Right ventricle myocardium superior (tissue), 1 donor: ENCODE measurements at places on chromosomes 13 and 19.

- no peak for DNase-seq
Measured at GRCh38 chr19:44785271-44785670, 7.6 kb downstream of the CBLC start.

DNA sequence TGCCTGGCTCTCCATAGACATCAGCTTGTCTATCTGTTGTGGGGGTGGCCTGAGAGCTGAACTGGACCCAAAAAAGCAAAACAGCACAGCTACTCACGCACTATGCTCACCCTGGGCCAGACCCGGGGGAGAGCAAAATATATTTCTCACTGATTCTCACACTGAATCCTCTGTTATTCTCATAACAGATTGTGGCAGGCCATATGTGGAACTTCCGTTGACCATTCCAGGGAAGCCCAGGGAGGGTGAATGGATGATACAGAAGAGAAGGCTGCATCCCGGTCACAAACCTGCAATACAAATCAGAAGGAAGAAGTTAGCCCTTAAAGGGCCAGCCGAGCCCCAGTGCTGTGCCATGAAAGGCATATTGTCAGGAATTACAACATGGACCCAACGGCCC is 362.5 kb downstream of the ZNF536 start:
- DNase-seq, result no peak

DNA sequence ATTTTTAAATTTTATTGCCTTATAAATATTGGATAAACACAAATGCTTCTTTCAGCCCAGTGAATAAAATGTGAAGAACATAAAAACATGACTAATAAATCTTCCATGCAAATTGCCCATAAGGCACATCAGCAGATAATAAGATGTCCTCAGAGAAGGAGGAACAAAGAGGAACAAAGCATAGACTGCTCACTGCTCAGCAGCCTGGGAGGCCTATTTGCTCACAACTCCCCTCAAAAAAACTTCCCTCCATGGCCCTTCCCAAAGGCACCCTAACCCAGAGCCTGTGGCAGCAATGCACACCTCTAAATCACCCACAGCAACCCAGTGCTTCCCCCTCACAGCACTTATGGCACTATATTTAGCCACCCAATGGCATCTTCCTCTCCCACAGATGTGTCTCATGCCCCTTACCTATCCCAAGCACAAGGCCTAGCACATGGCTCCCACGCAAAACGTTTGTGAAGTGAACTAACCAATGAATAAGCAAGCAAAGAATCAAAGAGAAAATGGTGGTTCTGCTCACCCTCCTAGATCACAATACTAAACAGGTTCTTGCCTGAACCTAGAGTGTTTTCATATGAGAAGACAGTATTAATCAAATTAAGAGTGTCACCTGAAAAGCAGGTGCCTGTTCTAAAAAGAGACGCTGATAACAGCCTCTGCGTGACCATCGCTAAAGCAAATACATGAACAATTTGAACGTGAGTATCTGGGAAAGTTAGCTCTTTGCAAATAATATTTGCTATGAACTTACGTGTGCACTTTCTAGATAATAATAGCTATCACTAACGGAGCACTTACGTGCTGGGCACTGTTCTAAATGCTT is 96.9 kb downstream of the TBC1D4 start:
- DNase-seq, result no peak

GRCh38 chr19:48351341-48351752 is 12.4 kb downstream of the TMEM143 start:
- DNase-seq, result peak; percentile 85

DNA sequence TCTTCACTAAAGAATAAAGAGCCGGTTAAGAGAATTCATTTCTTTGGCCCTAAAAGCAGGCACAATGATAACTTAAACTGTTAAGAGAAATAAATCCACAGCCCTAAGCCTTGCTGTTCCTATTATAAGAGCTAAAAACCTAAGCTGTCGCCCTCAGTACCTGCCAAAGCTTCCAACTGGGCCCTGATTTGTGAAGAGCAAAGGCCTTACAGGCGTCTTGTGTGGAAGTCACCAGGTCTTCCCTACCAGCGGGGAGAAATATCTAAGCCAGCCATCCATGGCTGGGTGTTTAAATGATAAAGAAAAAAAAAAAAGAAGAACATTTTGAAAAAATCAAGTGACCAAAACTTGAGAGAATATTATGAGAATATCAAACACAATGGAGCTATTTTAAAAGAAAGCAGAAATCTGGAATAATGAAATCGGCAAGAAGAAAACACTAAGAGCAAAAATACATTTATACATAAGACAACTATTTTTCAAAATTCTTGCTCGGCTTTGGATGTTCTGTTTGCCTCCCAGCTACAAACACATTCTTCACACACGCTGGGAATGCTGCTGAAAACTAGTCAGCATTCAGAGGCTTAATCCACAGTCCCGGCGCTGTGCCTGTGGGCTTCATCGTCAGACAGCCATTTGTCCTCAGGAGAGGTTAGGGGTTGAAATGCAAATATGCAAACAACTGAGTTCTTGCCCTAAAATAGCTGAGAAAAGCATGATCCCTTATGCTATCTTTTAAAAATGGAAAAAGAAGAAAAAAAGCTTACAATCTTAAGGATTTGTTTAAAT is 89.8 kb upstream of the LSM14A start:
- DNase-seq, result no peak

GRCh38 chr19:30263830-30264381 is 108.3 kb upstream of the ZNF536 start:
- DNase-seq, result no peak

- DNase-seq, result no peak
Measured at GRCh38 chr13:97844151-97844550, 109.3 kb upstream of the IPO5 start.

- DNase-seq, result no peak
Measured at GRCh38 chr19:3708207-3708931, at the start of gene TJP3. TJP3 (plus strand) TSS chr19:3708384; CDS start chr19:3728433, 20,049 bp downstream.

DNA sequence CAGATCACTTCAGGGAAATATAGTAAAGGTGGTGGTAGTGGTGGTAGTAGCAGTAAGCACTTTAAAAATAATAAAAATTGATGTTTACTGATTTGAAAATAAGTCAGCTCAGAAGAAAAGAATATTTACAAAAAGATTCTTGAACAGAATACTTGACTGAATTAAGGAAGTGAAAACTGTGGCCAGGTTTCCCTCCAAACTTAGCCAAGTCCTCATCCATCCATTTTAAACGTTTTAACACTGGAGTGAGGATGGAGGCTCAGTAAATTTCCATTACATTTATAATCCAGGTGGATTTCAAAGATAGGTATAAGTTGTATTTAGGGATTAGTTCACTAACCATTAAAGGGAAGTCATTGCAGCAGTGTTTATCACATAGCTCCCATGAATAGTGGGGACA is 221.5 kb downstream of the RGCC start:
- DNase-seq, result no peak

DNA sequence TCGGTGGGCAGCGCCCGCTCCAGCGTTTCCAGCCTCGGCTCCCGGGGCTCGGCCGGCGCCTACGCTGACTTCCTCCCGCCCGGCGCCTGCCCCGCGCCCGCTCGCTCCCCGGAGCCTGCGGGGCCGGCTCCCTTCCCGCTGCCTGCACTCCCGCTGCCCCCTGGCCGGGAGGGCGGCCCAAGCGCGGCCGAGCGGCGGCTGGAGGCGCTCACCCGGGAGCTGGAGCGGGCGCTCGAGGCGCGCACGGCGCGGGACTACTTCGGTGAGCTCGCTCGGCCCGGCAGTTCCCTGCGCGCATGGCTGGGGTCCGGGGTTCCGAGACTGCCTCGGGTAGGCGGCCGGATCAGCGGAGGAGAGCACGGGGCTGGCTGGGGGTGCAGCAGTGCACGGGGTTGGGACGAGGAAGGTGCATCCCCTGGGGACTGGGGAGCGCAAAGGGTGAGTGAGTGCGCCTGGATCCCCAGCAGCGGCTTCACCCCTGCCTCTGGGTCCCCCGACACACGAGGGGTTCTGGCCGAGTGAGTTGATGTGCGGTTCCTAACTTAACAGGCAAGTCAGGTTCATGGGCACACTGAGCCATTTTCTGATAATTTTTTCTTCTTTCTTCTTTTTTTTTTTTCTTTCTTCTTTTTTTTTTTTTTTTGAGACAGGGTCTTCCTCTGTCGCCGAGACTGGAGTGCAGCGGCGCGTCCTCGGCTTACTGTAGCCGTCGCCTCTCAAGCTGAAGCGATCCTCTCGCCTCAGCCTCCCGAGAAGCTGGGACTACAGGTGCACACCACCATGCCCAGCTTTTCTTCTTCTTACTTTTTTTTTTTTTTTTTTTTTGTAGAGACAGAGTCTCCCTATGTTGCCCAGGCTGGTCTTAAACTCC is 1.1 kb downstream of the WTIP start:
- no peak for DNase-seq

DNA sequence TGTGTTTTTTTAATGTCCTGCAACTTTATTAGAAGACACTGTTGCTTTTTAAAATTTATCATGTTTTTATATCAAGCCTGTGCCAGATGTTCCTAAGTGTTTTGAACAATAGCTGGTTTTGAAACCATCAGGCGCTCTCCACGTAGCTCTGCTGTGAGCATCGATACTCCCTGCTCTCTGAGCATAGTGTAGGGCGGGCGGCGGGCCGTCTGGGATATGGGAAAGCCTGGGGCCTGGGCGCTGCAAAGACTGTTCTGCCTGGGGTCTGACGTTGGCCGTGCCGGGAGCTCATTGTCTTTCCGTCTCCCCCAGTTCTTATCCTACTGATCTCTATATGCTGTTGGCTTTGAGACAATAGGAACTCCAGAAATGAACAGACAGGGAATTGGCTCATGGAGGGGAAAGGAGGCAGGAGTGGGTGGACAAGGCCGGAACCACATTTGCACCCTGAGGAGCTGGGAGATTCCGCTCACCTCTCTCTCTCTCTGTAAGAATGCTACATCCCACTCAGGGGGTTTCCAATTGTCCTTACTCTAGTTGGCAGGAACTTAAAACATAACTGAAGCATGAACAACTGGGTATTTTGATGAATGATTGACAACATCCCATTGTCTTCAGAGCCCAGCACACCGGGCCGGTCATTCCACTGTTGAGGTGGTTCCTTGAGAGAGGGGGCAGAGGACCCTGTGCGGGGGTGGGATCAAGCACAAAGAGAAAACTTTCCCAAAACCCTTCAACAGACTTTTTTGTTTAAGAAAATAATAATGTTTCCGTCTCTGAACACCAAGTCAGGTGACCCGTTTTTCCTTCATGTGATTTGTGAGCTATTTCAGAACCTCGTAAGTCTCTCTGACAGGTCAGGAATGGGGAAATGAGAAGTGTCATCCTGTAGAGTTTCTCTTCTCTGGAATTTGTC is 64.7 kb downstream of the COL4A2 start:
- no peak for DNase-seq

- DNase-seq, result peak; percentile 99
Measured at GRCh38 chr19:56507446-56508289, at the start of gene ZNF471. ZNF471 (plus strand) TSS chr19:56507855; CDS start chr19:56511572, 3,717 bp downstream.
